ENCODE measurements at places on chromosomes 3 and 15.

DNA sequence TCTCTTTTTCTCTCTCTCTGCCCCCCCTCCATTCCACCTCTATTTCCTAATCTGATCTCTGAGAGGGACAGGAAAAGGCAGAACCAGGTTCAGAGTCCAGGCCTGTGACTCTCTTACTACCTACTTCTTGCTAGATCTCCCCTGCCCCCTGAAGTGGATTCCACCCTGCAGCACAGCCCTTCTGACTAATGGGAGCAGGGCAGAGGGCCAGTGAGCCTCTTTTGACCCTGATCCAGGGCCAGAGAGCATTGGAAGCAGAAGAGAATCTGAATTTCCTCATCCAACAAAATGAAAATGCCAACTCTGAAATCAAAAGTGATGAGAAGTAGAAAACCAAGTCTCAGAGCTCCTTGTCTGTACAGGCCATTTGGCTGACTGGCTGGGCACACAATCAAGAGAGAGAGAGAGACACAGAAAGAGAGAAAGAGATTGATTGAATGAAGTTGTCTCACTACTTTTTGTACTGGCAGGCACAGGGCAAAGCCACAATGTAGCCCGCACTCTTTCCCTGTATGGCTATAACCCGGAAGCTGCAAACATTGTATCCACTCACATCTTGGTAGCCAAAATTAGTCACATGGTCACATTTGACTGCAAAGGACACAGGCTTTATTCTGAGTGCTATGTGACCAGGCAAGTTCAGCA, 31.6 kb upstream of the GLCE start:
- no peak for DNase-seq

DNA sequence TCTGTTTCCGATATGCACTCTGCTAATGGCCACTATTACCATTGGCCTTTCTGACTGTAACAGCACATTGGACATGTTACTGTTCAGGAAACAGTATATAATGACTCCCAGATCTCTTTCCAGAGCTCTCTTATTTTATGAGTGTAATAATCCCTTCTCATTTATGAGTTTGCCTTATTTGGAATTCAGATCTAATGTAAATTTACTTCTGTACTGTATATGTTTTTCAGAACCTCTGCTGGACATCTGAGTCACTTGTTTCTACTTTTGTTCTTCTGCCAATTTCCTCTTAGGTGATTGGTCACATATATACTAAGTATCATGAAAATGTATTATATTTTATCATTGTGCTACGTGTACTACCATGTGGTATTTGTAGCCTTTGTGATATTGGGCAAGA, 30.5 kb downstream of the RSRC1 start:
- DNase-seq, result peak; percentile 29

- DNase-seq, result no peak
These were observed 20.5 kb downstream of the EAF2 start for GRCh38 chr3:121855555-121855954.

DNA sequence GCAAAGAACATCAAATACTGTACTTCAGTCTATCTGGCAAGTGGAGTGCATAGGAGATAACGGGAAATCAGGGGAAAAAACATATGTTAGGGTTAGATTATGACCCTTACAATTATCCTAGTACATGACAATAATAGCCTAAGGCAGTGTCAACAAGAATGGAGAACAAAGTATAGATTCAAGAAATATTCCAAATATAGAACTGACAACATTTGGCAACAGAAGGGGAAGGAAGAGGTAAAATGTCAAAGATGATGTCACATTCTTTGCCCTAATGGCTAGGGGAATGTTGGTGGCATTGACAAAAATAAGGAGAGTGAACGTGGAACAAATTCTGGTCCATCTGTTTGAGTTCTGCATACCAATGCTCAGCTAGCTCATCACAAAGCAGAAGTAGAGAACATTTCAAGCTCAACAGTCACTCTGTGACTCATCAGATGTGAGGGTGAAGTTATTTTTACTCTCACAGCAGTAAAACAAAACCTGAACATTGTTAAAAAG, 15.5 kb upstream of the ATP8B4 start:
- no peak for DNase-seq

- DNase-seq, result no peak
These were observed 50.4 kb upstream of the TRA2B start for GRCh38 chr3:185988080-185988815.

DNA sequence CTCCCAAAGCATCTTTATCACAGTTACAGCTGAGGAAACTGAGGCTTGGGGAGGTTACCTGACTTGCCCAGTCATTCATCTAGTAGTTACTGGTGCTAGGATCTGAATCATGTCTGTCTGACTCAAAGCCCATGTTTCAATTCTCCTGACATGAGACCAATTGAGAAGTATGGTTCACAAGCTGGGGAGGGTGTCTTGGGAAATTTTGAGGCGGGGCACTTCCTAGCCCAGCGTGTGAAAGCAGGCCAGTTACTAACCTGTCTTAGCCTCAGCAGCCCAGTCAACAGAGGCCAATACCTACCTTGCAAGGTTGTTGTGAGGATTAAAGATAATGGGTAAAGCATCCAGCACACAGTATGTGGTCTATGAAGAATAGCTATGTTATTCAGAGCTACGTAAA, 37.0 kb downstream of the CLDN18 start:
- no peak for DNase-seq

DNA sequence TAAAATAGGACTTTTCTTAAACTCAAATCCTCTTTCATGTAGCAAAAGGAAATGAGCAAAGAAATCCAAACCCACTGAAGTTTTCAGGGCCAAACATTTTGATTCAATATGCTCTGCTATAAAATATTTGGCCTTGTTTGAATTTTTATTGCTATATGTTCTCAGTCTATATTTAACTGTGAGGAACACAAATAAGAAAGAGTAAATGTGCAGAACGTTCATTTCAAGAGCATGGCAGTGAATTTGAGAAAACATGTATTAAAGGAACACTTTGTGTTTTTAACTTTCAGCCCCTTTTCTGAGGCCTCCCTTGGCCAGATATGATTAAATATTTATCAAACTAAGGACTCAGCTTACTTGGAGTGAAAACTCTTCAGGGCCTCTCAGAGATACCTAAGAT, 124.7 kb upstream of the CCNL1 start:
- no peak for DNase-seq

DNA sequence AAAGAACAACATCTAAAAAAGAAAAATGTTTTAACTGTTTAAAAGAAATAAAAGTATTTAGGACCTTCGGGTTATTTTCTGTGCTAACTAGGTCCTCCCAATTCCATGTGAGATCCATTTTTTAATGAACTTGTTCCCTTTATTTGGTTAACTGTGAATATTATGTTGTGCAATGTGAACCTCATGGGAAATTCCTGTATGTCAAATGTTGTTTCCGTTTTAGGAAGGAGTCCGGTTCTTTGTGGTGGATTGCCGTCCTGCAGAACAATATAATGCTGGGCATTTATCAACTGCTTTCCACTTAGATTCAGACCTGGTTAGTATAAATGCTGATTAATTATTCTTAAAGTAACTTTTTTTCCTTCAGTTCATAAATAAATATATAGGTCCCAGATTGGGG, 35.5 kb upstream of the NIT2 start:
- DNase-seq, result no peak

GRCh38 chr15:40338921-40339620, 1.7 kb downstream of the CCDC9B start:
- DNase-seq, result no peak

GRCh38 chr3:45724911-45725310, 35.7 kb downstream of the SACM1L start:
- DNase-seq, result no peak

- no peak for DNase-seq
These were observed 1.7 kb upstream of the IFT57 start for GRCh38 chr3:108223928-108224327.

DNA sequence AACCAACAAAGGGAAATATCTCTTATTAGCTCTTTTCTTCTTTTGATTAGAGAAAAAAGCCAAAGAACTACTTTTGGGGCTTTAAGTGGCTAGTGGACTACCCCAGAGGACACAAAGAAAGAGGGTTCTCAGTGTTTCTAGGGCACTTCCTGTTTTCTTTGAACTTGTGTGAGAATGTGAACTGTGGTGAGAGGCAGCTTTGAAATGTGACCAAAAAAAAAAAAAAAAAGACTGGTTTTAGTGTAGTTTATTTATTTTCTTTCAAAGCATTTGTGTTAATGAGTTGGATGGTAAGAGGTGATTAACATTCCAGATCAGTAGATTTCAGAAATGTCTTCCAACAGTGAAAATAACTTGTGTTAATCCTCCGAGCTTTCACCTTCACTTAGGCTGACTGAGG, 32.4 kb downstream of the SELENOT start:
- no peak for DNase-seq

DNA sequence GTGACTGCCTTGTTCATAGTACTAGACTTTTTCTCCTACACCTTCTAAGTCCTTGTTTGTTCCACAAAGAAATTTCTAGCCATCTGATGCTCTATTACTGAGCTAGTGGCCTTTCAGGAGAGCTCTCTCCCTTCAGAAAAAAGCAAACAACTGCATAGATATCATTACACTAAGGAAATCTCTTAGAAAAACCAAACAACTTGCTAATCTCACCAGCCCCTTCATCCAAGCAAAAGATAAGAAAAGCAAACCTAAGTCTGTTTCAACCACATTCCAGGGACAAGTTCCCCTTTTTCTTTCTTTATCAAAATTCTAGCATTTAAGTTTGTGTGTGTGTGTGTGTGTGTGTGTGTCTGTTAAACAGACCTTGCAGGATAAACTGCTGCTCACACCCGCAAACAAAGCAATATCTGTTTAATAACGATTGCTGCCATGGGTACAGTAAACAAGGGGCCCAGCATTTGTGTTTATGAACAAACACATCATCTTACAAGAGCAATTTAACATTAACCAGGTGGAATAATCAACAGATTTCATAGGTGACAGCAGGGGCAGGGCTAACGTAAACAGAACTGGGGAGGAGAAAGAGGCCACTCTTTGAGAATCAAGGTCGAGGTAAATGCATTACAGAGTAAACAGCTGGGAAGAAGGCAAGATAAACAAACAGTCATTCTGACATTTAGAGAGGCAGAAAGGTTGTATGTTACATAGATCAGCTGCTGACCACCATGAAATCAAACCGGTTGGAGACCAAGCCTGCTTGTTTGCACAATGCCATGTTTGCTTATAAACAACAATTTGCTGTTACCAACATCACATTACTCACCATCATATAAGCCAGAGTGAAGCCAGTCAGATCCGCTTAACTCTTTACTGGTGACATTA, 375.1 kb downstream of the FOXP1 start:
- no peak for DNase-seq

- no peak for DNase-seq
These were observed 59.1 kb upstream of the UMPS start for GRCh38 chr3:124671106-124671505.

- no peak for DNase-seq
These were observed 502.9 kb downstream of the FOXP1 start for GRCh38 chr3:71080517-71081083.

DNA sequence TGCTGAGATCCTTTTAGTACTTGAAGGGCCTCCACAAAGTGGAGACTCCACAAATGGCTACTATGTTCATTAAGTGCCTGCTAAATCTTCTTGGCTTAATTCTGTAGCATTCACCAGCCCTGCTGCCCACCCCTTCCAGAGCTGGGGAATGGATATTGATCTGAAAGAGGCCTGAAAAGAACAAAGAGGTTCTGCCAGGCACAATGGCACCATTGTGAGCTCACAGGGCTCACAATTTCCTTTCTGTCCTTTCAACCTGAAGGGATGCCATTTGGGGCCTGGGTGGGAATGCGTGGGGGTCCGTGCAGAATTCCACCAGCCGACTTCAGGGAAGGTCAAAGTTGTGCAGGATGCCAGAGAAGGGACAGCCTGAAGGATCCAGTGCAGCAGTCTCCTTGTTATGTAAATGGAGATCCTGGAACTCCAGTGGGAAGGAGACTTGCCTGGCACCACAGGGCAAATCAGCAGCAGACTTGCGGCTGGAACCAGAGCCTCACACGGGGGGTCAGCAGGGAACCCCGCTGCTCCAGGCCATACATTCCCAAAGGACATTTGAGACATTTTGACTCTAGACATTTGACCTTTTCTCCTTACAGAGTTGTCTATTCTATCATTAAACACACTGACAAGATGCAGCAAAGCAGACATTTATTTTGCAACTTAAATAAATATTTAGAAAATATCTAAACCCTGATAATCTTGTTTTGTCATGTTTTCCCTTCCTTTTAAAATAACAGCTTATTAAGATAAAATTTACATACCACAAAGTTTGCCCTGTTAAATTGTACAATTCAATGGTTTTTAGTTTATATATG, 21.5 kb upstream of the MORF4L1 start:
- no peak for DNase-seq

DNA sequence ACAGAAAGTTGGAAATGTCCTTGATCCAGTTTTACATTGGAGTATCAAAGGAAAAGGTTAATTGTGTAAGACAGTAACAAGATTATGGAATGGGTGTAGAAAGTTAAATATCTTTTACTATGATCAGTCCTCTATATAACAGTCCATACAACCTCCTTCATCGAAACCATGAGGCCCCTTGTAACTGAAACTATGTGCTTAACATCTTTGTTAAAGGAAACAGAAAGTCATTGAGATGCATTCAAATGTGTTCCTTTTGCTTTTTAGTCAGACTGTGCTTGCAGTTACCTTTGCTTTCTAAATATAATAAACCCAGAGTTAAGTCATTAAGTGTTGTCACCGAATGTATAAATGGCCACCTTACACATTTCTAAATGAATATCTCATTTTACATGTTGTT, 1298.5 kb downstream of the ROBO2 start:
- no peak for DNase-seq

DNA sequence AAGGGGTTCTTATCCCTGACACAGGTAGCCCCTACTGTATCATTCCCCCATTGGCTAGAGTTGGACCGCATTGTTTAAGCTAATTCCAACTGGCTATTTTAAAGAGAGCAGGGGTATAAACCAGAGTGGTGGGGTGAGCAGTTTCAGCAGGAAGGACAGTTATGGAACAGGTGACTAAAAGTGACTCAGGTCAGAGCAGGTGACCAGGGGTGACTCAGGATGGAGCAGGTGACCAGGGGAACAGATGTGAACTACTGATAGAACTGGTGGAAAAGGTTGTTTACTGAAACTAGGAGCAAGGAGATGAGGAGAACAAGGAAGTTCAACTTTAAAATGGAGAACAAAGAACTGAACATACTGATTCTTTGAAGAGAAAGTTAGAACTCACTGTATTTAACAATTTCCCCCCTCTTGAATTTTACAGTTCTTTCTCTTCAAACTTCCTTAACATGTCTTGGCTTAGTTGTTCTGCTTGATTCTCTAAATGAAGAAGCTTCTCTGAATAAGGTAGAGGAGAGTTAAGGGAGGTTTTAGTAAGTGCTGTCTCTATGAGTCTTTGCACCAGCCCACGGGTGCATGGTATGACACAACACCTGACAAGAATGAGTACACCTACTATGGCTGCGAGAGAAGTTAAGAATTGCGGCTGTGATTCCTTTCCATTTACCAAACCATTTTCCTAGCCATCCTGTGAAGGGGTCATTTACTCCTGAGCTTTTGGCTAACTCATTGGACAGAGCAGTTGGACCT, 83.4 kb upstream of the WNT7A start:
- no peak for DNase-seq

GRCh38 chr3:188824566-188824965, 347.2 kb upstream of the TPRG1 start:
- DNase-seq, result no peak

DNA sequence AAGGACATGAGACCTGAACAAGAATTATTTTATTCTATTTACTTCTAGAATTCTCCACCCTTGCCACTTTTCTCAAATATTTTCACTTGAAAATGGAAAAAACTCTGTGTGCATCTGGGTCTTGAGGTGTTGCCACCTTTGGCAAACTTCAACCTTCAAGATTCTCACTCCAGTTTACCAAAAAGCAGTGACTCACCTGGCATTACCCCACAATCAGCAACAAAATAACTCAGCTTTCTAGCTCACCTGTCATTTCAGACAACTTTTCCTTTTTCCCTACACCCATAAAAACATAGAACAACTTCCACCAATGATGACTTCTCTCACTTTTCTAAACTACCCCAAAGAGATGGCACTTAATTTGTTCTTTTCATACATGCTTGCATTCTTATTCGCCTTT, 115.8 kb downstream of the DUT start:
- DNase-seq, result no peak
